DMS79 treated with DMSO at 0.1 percent for 48 hours (cell line): ENCODE measurements at places on chromosomes 11 and 22.

DNA sequence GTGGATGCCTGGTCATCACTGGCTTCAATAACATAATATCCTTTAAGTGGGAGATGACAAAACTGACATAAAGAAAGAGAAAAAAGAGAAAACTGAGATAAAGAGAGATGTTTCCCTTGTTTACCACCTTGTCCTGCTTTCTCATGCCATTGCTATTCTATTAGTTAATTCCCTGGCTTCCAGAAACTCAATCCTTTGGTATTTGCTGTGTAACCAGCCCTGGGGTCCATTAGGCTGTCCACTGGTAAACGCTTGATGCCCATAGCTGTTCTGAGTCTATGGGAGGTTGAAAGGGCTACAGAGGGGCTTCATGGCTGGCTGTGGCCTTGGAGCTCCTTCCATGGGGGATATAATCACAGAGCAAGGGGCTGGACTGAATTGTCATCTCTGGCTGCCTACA, 243.4 kb upstream of the PLET1 start:
- DNase-seq: no peak

- DNase-seq: no peak
Observed at GRCh38 chr11:13277768-13278608, at the start of gene BMAL1. TSS of gene BMAL1 (plus strand) at chr11:13277790. CDS start at chr11:13354309, 76,519 bp downstream.

- DNase-seq: peak; percentile 67
Observed at GRCh38 chr11:14500181-14500651, 605 bp upstream of the COPB1 start.

DNA sequence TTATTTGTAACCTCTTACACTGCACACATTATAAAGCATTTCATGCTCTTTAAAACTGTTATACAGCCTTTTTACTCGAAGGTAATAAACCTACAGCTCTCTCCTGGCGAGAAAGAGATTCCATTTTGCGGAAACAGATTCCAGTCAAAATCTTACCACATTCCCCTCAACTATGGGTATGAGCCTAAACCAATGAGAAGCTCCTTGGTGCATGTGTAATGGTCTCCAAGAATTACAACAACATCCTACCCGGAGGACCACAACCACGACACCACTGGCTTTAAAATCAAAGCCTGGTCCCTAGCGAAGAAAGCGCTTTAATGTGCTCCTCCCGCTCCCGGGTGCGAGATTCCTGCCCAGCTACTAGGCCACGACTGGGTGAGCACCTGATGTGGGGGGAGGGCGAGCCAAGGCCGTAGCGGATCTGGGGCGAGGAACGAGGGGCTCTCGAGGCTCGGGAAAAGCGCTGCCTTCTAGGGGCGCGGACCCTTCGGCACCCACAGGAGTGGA, 821 bp downstream of the CELF1 start:
- DNase-seq: peak; percentile 15

GRCh38 chr11:39725081-39725480, 1734.4 kb downstream of the LRRC4C start:
- DNase-seq: no peak

DNA sequence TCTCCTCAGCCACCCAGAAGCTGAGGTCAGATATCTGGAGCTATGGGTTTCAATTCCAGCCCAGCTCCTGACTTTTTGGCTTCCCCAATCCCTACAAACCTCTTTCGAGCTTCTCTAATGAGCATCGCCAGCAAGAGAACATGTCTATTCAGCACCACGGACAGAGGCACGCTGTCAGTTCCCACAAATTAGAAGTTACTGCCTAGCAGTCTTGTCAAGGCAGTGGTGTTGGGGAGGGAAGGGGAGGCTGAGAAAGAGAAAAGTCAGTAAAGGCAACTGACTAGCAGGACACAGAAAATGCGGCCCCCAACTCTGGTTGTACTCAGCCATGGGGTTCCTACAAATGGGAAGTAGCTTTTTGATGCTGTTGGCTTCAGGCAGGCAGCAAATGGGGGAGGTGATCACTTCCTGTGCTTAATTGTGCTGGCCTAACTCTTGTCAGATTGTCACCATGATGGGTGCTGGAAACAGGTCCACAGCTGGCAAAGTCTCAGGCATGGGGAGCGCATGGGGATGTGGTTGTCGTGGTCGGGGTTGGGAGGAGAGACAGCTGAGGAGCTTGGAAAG, 205.9 kb downstream of the ST3GAL4 start:
- no peak for DNase-seq

GRCh38 chr11:74634537-74634936, 42.2 kb downstream of the POLD3 start:
- peak; percentile 95 for DNase-seq

DNA sequence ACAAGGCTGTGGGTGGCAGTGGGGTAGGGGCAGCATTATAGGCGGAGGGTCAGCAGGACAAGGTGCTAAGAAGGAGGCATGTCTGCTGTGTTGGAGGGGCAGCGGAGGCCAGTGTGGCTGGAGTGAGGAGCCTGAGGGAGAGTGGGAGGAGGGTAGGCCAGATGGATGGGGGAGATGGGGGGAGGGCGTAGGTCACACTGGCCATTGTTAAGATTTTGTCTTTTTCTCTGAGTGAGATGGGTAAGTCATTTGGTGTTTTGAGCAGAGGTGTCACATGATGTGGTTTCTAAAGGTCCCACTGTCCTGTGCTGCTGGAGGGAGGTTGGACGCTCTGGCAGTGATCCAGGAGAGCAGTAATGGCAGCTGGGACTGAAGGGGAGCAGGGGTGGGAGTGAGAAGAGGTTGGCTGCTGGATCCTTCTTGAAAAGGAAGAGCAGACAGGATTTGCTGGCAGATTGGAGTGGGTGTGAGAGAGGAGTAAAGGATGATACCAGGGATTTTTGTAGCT, 9.8 kb downstream of the PPP6R3 start:
- no peak for DNase-seq

DNA sequence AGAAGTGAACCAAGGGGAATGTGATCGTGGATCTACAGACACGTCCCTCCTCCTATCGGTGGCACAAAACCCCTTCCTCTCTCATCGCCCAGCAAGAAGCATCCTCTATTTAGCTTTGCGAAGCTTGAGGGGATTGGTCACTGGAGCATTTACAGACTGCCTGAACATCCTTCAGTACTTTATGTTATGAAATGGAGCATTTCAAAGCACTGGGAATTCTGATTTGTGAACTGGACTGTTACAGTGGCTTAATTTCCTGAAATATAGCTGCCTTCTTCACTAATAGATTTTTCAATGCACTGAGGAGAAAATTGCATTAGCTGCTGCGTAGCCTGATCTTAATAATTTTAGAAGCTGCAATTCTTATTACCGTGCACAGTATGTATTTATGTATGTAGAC, 344.5 kb downstream of the LARGE1 start:
- no peak for DNase-seq

DNA sequence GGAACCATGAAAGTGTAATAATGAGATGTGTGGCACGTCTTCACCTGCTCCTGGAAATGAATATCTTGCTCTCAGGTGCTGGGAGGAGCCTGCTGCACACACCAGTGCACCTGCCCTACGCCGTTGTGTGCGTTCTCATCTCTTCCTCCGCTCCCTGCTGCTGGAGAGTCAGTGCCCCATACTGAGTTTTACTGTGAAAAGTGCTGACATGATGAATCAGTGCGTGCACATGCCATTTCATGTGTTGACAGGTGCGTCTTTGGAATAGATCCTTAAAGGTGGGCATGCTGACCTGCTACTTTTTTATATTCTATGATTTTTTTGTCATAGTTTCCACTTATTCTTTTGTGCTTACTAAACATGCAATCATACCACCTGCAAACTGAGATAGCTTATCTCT, 1015.8 kb downstream of the BRD1 start:
- DNase-seq: peak; percentile 59

GRCh38 chr22:25083807-25084200, 115.9 kb upstream of the CRYBB3 start:
- no peak for DNase-seq

DNA sequence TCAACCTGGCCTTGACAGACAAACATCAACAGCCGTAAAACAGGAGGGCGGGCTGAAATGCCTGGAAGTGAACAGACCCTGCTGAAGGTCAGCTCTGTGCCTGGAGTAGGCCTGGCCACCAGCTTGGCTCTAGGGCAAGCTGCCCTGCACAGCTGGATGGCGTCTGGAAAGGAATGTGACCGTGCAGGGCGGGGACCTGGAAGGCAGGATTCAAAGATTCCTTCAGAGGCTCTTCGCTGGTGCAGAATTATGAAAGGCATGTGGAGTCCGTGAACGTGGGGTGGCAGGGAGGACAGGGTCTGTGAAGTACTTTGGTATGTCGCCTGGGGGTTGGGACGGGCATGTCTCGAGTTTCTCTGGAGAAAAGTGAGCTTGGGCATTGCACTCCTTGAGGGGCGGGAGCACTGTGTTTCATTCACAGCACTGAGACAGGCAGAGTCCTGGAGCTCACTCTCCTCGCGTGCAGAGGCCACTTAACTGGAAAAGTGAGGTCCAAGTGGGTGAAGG, 1.5 kb downstream of the EHD1 start:
- peak; percentile 7 for DNase-seq

GRCh38 chr11:128405714-128406662, 181.4 kb downstream of the ETS1 start:
- DNase-seq: no peak

DNA sequence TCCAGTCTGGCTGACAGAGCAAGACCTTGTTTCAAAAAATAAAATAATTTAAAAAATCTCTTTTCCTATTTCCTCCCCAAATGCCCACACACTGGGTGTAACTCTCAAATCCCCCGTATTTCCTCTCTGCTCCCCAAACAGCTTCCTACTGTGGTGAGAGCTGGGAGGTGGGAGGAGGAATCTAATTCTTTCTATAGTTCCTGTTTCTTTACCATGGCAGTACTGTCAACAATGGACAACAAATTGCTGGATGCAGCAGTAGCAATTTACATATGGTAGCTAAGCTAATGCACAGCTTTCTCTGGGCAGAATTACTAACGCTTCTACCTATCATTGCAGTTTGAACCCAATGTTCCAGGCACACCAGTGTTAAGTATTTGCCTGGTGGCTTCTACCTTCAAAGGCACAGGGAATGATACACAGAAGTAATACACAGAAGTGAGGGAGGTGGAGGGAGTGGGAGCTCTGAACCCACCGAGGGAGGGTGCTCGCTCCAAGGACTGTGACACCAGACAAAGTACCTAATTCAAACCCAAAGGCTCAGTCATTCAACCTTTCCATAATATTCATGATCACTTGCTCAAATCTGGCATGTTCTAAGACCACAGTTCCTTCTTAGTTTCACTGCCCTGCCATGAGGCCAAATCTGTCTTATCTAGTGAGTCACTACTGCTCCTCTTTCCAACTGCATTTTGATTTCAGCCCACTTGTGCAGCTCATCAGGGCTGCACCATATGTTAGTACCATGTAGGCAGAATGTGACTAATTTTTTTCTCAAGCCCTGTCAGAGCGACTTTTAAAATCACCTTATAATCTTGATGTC, 37.9 kb downstream of the CELF1 start:
- DNase-seq: no peak

DNA sequence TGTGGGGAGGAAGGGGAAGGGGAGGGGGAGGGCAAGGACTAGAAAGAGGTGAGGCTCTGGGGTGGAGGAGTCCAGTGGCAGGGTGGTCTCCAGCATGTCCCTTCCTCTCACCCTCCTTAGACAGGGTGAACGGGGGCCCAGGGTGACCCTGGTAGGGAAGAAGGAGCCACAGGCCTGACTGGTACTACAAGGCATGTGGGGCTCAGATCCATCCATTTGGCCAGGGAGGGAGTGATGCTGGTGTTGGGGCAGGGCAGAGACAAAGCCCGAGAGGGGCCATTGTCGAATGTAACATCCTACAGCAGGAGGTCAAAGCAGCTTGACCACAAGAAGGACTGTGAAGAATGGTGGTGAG, 69.0 kb upstream of the SHISAL1 start:
- no peak for DNase-seq

- no peak for DNase-seq
Observed at GRCh38 chr11:13745165-13745564, 76.7 kb downstream of the FAR1 start.

- no peak for DNase-seq
Observed at GRCh38 chr11:134266841-134267251, 9.3 kb upstream of the GLB1L3 start.

GRCh38 chr11:1929621-1930461, 10.3 kb downstream of the TNNT3 start:
- DNase-seq: no peak

DNA sequence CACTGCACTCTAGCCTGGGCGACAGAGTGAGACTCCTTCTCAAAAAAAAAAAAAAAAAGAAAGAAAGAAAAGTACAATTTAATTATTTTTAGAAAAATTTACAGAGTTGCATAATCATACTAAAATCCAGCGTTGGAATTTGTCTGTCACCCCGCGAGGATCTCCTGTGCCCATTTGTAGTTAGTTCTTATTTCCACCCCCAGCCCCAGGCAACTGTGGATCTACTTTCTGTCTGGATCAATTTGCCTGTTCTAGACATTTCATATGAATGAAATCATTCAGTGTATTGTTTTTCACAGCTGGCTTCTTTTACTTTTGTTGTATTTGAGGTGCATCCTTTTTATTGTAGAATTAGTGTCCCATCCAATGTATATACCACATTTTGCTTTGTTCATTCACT, 102.6 kb upstream of the RASSF10 start:
- no peak for DNase-seq

DNA sequence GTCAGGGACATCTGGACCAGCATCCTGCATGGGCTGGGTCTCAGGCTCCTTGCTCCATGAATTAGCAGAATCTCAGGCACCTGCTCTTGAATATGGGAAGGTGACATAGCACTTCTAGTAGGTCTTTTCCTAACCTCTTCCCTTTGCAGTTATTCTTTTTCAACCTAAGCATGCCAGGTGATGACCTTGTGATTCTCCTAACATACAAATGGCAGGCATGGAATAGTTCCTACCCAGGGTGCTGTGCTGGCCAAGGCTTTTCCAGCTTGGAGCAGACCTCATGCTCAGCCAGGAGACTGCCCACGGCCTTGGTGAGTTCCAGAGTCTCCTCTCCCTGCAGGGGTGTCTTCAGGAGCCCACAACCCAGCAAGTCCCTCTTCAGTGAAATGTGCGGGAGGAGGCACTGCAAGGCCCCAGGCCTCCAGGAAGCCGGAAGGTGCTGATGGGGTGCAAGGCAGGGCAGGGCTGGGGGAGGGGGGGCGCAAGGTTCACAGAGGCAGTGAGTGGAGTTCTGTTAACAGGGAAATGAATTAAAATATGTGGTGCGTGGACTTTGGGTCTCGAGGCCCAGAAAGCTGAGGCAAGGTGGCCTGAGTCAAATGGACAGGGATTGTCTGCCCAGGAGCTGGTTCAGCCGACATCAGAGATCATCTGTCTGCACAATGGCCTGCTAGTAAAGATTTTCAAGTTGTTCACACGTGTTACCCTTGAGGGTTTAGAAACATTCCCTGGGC, 75.9 kb upstream of the SEPTIN5 start:
- DNase-seq: no peak

DNA sequence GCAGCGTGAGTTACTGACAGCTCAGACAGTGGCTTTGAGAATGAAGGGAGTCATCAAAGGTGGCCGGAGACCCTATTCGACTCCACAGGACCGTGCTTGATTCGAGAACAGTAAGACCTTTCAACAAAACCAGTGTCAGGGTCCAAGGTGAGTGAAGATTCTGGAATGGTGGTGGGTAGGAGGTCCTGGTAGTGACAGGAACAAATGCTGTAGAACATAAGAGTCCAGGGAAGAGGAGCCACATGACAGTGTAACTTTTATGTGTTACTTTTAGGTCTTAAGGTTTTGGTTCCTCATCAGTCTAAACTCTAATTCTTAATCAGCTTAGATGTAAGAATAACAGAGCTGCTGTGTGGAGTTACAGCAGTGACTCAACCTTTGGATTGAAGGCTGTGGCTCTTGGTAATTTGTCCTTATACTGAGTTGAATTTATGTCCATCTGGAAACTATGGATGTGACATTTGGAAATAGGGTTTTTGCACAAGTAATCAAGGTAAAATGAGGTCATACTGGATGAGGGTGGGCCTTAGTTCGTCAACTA, 1.8 kb downstream of the TBC1D22A start:
- no peak for DNase-seq
